ENCODE measurements at places on chromosomes 13 and 19. TPM values are rescaled to one million over a fixed set of nuclear protein-coding genes. Genes with fewer than 3 reads are reported as not detected.
A peak's percentile ranks its signal among the peaks of the same experiment; 100 is the strongest.

DNA sequence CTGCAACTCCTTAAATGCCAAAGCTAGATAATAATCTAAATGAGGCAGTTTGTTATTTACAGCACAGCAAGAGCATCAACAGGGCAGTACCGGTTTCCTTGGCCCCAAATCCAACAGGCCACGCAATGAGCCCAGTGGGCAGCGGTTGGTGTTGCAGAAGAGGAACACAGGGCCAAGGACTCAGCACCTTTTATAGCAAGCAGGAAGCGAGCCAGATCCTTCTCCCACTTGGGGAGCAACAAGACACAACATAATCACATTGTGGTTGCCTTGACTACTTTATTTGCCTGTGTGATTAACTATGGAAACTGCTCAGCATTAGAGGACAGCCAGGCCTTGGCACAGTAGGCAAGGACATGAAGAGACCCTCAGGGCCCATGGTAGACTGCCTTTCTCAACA lies 67.1 kb upstream of the HTR2A start:
- no peak for DNase-seq

DNA sequence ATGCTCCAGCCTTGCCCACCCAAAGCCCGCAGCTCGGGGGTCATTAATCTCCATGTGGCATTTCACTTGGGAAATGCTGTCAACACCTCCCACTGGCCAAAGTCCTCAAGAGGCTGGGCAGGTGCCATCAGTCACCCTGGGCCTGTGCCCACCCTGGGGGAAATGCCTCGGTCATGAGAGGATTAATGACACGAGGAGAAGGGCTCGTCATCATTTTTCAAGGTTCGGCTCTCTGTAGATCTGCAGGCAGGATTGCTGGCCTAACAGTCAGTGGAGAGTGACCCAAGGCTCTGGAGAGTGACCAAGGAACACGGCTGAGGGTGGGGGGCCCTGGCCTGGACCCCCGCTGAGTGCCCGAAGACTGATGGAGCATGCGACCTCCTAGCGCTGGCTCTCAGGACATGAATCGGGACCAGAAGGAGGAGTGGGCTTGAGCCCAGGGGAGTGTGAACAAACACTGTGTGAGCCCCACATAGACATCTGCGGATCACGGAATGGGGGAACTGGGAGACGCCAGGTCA lies 15.2 kb upstream of the KCTD15 start:
- DNase-seq: no peak

GRCh38 chr13:87274209-87274819 lies 396.9 kb upstream of the SLITRK5 start:
- no peak for DNase-seq

DNA sequence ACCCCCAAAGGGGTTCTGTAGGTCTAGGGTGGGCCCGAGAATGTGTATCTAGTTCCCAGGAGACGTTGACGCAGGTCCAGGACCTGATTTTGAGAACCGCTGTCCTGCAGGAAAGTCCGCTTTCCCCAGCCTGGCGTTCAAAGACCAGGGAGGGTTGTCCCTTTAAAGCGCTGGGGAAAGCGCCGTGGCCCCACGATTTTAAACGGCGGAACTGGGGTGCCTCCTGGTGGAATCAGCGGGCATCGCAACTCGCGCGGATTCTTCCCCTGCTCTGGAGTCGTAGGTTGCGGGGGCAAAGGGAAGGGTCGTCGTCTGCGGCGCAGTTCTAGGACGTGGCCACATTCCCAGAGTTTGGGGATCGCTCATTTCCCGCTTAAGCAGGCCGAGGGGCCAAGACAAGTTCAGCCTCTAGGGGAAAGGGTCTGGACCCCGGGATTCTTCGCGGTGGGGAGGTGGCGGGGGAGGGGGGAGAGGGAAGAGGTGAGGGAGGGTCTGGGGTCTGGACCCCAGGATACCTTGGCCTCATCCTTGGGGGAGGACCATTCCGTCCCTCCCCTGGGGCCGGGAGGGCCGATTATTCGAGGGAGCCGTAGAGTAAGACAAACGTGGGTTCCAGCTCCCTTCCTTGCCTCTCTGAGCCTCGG lies 7.7 kb downstream of the PNMA8B start:
- peak; percentile 70 for DNase-seq

DNA sequence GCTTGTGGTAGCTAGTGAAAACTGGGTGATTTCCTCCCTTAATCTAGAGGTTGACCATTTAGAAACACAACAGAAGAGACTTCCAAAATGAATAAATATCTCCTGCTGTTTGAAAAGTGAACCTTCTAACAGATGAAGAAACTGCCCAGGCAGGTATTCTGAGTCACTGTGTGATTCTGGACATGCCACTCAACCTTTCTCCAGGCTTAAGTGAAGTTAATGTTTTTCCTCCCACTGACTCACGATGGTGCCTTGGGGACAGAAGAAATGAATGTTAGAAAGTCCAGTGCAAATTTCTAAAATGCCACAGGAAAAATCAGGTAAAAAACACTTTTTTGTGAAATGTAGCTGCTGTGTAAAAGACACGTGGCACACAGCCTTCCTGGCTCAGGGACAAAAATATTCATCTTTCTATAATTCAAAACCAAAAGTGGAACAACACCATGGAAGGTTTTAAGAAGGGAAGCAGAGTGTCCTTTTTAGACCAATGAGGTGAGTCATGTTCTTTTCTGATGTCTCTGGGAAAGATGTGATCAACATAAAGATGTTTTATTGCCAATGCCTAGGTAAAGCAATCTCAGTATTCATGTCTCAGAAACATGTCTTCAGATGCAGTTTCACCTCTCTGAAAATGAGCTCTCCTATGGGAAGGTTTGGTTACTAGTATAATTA lies 9.1 kb downstream of the UBE2L5 start:
- DNase-seq: no peak

GRCh38 chr13:64639206-64639605 lies 2590.9 kb downstream of the PCDH9 start:
- no peak for DNase-seq

Gene TMEM145
- total RNA-seq: not detected

Gene MIR17HG
- 12.7 TPM for total RNA-seq

DNA sequence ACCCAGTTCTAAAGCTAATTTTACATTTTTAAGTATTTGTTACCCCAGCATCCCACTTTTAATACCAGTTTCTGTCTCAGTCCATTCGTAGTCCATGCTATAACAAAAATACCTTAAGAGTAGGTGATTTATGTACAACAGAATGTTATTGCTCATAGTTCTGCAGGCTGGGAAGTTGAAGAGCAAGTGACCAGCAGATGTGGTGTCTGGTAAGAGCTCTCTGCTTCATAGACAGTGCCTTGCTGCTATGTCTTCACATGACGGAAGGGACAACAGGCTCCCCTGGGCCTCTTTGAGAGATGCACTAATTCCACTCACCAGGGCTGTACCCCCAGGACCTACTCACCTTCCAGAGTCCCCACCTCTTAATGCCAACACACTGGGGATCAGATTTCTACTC lies 96.6 kb downstream of the COL4A2 start:
- DNase-seq: no peak

DNA sequence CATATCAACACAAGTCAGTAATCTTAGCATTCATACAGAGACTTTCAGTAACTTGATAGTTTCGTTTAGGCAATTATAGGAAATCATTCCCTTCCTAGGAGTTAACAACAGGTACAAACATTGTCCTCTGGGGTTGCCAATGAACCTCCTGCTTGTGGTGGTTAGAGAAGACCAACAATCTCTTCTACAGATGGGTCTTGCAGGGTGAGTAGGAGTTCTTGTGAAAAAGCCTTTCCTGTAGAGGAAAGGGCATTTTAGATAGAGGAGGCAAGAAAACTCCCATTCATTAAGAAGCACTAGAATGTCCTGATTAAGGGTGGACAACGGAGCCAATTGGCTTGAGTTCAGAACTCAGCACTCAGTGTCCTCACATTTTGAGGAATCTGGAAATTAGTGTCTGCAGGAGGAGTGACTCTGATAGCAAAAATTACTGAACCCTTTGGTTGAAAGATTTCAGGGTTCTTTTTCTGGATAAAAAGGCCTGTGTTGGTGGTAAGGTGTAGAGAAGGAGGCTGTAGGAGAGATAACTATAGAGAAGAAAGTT lies 4.2 kb downstream of the WDFY2 start:
- DNase-seq: no peak

Gene SYCN
- not detected for total RNA-seq

- DNase-seq: no peak
Measured at GRCh38 chr13:40394304-40394985, 272.0 kb downstream of the FOXO1 start.

DNA sequence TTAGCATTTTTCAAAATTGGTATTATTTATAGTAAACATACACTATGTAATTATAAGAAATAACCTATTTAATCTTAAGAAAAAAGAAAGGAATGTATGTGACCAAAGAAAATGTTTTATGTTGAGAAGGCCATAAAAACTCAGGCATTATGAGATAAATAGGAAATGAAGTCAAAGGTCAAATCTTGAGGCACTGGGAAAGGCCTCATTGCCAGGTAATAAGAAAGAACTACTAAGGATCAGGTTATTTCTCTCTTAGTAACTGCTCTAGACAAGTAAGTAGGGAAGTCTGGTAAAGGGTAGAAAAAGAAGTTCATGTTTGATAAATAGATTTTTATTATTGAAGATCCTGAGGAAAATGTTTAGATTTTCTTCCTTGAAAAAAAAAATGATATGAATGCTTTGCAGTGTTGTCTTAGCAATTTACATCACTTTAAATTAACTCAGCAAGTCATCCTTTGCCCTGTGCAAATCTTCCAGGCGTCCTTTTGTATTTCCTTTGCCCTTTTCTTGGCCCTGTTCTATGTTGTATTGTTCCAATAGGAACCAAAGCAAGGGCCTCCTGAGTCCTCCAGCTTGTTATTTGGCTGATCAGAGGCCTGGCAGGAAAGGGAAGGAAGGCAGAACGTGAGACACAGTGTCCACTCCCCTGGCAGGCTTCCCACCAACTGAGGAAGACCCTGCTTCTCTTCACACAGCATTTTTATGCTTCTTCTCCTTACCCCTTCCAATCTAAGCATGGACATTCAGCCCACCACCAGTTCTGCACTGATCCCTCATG lies 260.4 kb upstream of the MIR17HG start:
- DNase-seq: no peak

DNA sequence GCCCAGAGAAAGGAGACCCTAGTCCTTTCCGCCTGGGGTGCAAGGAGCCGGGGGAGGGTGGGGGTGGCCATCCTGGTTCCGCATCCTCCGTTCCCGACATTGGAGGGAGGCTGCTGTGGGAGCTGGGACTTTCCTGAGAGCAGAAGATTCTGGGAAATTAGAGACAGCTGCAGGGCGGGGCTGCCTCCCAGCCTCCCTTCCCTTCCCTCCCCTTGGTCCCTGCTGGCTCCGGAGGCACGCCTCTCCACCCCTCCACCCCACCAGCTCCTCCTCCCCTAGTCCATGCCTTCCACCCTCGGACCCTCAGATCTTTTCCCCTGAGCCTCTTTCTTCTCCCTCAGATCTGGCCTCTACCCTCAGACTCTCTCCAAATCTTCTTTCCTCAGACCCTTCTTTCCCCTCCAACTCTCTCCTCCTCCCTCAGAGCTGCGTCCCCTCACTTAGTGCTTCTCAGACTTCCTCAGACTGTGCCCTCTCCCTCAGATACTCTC lies 3.1 kb upstream of the BCL3 start:
- no peak for DNase-seq

Gene CYP4F22
- 0.61 TPM for total RNA-seq

Data from CD4-positive, alpha-beta memory T cell (primary cell).